EL (cell line): ENCODE measurements at places on chromosomes 2 and 18.

DNA sequence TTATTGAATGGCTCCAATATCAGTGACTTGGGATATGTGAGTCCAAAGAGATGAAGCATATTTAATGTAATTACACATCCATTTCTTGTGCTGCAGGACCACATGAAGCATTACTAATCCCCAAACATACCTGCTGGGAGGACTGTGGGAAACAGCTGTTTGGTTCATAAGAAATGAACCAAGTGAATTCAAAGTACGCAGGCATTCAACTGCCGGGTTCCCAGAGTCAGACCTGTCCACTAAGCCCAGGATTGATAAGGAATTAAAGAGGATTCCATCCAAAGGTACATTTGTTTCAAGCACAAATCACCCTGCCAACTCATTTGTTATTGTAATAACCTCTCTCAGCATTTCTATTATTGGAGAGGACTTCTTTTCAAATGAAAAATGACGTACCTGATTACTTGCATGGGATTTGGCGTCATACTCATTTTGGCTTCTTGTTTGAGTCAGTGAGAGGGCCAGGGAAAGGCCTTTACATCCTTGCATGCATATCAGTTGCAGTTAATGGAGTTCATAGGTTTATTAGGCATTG, 230.7 kb downstream of the TXNL1 start:
- no peak for DNase-seq

- peak; percentile 60 for DNase-seq
Observed at GRCh38 chr18:49814147-49814499, 790 bp upstream of the ACAA2 start.

DNA sequence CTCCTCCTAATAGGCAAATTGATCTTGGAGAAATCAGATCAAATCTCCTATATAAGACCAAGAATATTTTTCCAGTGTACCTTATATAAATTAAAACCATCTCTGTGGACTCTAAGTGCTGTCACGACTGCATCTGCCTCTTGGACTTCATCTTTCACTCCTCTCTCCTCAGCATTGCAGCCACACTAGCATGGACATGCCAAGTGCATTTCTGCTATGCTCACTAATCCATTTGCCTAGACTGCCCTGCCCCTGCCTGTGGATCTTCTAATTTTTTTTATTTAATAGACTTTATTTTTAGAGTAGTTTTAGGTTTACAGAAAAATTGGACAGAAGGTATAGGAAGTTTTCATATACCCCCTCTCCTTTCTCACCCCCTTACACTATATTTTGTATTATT, 146.7 kb upstream of the VWC2L start:
- DNase-seq = no peak

GRCh38 chr2:47833516-47833968, 50.6 kb downstream of the MSH6 start:
- no peak for DNase-seq

- no peak for DNase-seq
Observed at GRCh38 chr2:157149270-157149669, 108.2 kb upstream of the GALNT5 start.

DNA sequence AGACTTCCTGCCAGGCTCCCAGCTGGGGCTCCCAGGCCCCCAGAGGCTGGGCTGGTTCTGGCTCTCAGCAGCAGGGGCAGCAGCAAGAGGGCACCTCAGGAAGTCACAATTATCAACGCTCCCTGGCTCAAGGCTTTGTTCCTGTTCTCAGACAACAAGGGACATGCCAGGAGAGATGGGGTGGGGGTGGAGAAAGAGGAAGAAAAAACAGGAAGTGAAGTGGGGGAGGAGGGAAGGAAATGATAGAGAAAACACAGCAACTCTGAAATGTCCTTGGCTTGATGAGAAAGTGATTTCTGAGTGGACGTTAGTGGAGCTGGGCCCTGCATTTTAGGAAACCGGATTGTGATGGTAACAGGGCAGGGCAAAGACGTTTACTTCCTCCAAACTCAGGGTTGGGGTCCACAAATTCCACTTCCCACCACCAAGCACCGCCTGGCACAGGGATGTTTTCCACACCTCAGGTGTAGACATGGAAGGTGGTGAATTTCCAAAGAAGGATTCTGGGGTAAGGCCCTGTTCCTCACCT, 40.4 kb downstream of the CYRIA start:
- DNase-seq = no peak

GRCh38 chr2:168687314-168687713, 115.1 kb upstream of the NOSTRIN start:
- DNase-seq = peak; percentile 14

DNA sequence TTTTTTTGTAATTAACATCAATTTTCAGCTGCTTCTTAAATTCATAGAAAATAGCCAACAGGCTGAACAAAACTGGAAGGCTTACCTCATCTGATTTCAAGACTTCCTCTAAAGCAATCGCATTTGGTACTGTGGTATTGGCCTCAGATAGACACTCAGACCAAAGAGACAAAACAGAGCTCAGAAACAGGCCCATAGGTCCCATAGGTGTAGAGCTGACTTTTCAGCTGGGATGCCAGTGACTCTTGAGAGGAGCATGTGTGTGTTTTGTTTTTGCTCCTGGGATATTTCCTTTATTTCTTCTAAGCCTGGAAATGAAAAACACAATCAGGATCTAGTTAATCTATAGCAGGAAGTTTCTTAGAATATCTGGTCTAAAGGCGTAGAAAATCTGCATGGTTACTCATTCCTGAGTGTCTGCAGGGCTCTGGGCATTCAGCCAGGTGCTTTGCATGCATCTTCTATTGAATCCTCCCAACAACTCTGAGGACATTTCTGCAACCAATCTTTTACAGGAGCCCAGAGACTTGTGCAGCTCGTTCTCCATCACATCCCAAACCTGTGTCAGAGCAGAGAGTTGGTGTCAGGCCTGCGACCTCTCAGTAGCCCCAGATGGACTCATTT, 190.8 kb downstream of the RTP5 start:
- peak; percentile 83 for DNase-seq

- no peak for DNase-seq
Observed at GRCh38 chr18:78683191-78684010, 296.2 kb upstream of the SALL3 start.

GRCh38 chr2:239398521-239398921, 2.3 kb downstream of the HDAC4 start:
- DNase-seq = no peak

DNA sequence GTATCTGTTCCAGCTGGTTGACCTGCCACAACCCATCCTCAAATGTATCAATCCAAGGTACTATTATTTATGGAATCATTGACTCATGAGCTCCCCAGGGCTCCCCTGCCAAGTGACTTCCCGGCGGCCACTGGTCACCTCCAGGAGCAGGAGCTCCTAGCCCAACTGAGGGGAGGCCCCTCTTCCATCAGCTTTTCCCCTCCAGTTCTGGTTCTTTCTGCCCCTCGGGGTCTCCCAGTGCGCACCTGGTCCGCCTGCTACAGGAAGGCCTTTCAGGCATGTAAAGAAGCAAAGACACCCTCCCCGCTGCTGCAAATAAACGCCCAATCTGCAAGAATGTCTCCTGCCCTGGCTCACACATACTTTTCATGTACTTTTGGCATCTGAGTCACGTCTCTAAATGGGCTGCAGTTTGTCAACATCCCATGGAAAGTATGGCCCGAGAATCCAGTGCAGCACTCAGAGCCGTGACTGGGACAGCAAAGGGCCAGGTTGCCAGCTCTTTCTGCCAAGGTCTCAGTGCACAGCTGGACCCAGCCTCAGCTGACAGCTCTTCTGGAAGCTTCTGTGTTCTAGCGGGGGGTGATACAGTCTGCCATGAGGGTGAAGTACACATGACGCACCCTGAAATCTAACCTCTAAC, 41.4 kb downstream of the KLHL29 start:
- peak; percentile 65 for DNase-seq

DNA sequence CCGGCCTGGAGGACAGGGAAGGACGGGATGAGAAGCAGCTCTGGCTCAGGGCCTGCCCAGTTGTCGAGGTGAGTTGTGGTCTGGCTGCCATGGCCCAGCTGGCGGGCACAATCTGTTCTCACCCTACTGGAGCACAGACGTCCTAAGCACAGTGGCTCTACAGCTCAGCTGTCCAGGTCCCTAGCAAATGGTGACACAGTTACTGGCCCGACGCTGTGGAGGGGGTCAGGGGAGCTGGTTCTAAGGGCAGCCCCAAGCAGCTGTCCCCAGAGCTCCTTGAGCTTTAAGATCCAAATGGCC, 32.9 kb downstream of the KCNK3 start:
- no peak for DNase-seq

DNA sequence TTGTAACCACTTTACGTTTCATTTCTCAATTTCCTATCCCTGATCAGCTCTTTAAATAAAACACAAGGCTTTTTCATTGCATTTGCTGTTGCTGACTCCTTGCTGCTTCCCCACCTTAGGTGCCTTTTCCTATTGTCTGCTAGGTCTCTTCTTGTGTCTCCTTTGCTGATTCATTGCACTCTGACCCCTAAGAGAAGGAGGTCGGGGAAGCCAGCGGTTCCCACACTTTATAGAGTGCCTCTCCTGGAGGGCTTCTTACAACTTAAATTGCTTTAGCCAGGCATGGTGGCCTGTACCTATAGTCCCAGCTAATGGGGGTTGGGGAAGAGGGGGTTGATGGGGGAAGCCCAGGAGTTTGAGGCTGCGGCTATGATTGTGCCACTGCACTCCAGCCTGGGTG, 495.0 kb downstream of the DLGAP1 start:
- no peak for DNase-seq

DNA sequence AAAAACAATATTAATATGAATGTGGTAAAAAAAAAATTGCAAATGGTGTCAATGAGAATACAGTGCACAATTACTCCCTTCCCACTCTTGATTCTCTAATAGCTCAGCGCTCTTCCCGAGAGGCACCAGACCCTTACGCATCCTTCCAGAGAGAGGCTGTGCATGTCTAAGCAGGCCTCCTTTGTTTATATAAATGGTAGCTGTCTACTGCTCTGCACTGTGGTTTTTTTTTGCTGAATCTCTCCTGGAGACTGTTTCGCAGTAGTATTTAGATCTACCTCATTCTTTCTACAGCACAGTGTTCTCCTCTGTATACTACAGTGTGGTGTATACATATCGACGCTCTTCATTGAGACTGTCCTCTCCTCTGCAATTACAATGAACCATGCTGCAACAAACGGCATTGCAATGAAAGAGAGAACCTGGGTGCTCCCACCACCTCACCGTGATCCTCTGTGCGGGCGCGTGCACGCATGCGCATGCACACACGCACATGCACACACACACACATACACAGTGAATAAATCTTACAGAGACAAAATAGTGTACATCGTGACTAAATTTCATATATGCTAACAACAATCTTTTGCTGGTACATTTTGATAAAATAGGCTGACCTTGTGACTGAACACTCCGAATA, 19.4 kb downstream of the SEPTIN10 start:
- DNase-seq = no peak

DNA sequence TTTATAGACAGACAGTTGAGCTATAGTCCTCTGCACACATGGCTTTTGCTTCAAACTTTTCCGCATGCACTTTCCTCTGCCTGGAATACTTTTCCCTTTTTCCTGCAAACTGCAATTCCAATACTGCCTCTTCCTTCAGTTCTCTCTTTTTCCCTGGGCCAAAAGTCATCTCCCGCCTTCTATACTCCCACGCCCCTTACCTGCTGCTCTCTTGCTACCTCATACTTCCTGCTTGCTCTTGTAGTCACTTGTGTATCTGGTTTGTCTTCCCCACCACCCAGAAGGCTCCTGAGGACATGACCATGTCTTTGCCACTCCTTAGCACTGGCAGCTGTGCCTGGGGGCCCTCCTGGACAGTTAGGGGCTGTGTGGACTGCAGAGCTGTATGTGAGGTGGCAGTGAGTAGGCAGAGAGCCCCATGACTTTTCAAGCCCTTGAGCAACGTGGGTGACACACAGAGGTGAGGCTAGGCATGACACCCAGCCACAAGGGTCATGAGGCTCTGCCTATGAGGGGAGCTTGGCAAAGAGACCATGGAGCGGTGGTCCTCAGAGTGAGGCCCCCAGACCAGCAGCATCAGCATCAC, 23.2 kb downstream of the SPEG start:
- DNase-seq = no peak

DNA sequence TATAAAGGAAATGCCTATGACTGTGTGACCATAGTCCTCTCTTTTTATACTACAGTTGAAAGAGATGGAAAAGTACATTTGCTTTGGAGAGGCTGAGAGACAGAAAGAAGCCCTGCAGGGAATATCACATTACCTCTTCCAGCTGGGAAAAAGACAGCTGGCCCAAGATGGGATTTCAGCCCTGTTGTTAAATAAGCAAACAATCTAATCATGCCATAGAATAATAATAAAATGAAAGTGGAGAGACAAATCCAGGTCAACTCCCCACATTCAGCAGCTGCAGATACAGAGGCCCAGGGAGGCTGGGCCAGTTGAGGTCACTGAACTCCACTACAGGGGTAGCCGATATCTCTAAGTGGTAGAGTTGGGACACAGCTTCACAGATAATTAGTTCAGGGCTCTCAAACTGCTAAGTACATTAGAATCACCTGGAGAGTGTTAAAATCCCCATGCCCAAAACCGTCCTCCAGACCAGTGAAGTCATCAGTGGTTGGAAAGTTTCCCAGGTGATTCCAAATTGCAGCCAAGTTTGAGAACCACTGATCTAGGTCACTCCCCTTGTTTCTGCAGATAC, 81.9 kb downstream of the MOGAT1 start:
- no peak for DNase-seq

GRCh38 chr18:60684843-60685513, 312.4 kb upstream of the MC4R start:
- peak; percentile 10 for DNase-seq

DNA sequence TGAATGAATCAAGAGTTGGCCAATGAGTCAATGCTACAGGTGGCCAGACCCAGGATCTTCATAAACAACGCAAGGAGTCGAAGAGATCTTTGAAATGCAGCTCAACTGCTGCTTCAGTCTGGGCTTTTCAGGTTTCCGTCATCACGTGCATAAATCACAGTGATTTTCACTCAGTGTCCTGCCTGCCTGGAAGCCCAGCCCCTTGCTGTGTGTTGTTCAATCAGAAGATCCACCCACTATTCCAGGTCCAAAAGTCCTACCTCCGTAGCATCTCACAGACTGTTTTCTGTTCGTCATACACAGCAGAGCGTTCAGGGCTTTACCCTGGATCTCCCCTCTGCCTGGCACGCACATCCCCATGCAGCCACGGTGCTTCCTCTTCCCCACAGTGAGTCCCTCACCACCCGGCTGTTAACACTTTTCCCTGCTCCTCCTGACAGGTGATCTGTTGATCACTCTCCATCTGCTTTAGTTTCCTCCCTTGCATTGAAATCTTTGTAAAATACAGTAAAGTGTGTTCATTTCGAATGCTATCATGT, 216.3 kb downstream of the MYT1L start:
- DNase-seq = no peak

GRCh38 chr18:66439670-66440069, 164.2 kb downstream of the CDH19 start:
- DNase-seq = no peak

- no peak for DNase-seq
Observed at GRCh38 chr18:59395226-59396175, 36.4 kb upstream of the LMAN1 start.

DNA sequence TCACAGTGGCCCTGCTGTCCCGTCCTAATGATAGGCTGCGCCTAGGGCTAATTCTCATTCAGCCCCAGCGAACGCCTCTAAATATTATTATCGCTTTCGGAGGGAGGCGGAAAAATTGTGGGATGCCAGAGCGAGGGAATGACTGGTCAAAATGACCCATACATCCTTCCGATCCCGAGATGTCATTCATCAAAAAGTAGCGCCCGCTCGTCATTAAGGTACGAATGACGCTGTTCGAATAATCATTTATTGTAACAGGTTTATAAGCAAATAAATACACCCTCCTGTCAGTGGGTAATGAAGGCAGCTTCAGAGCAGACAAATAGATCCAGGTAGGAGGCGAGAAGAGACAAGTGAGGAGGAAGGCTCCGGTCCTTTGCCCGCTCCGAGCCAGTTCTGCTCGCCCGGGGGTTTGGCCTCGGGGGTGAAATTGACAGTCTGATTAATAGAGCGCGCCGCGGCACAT, at the start of gene EVX2:
TSS of gene EVX2 (minus strand) at position 167 of the 466 bp plus-strand sequence. CDS start 186 bp downstream, outside the sequence.
- no peak for DNase-seq
